Astrocyte (in vitro differentiated cells and primary cell): ENCODE measurements at places on chromosomes 5 and 9. TPM values are rescaled to one million over a fixed set of nuclear protein-coding genes. Genes with fewer than 3 reads are reported as not detected.

NEURL1B gene
- 7.5 and 9.8 TPM in 2 replicates for total RNA-seq

CERCAM gene
- 66.1 and 99.8 TPM in 2 replicates for total RNA-seq

PCDHGB1 gene
- total RNA-seq: 1.0 and 1.5 TPM in 2 replicates

IFNA13 gene
- not detected in 2 replicates for total RNA-seq

PDE4D gene
- 13.7 and 14.2 TPM in 2 replicates for total RNA-seq

ZNF483 gene
- total RNA-seq: 1.8 and 2.5 TPM in 2 replicates

DNA sequence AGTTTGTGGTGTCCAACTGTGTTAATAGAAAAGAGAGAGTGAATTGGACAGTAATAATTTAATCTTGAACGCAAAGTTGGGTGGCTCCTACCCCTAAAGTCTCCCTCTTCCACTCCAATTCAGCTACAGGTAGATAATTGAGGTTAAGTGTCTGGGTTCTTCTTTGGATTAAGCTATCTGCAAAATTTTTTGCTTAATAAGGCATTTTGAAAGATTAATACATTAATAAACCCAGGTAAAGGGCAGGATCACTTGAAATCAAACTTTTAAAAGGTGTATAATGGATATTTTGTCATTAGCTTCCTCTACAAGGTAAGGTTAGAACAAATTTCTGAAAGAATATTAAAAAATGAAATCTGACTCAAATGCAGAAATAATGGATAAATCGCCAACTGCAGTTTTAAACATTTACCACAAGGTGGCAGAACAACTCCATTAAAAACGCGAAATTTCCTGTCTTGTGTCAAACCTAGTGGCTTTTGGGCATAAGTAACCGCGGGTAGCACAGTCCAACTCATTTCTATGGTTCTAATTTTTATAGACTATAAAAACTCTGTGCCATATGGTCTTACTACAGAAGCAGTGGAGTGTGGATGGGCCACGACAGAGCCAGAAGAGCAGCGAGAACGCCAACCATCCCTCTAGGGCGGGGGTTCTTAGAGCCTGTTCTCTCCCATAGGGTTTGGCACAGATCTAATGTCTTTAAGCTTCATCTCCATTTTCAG, 276.5 kb downstream of the ARHGEF28 start:
- peak; percentile 42 for DNase-seq
- peaks cover 2% of the 10 kb centered on the region for H3K36me3 ChIP-seq
- no peaks in the 10 kb centered on the region for H3K27me3 ChIP-seq
- H3K4me1 ChIP-seq: peaks cover 12% of the 10 kb centered on the region

GRCh38 chr5:176560364-176560763, 11.2 kb downstream of the CDHR2 start:
- no peak for DNase-seq
- no peaks in the 10 kb centered on the region for H3K36me3 ChIP-seq
- no peaks in the 10 kb centered on the region for H3K4me1 ChIP-seq
- H3K27me3 ChIP-seq: no peaks in the 10 kb centered on the region

DNA sequence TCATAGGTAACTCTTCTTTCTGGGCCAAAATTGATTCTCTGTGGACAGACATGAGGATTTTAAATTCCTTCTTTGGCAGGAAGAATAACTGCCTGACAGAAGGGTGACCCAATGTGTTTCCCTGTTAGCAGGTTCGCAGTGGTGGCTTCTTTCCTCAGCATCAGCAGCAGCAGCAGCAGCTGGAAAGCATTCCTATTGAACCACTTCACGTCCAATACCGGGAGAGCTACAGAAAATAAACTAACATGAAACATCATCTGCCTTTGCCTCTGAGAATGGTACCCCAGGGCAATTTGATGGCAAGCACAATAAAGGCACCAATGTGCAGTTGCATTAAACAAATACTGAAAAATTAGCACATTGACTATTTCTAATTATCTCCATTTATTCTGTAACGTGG, 214.5 kb downstream of the TMEM167A start:
- no peaks in the 10 kb centered on the region for H3K36me3 ChIP-seq
- no peak for DNase-seq
- peaks cover 3% of the 10 kb centered on the region for H3K27me3 ChIP-seq
- no peak overlapping the region for H3K27ac ChIP-seq

- no peak overlapping the region for H3K4me3 ChIP-seq
- peak; percentile 66 for DNase-seq
- H3K27me3 ChIP-seq: no peaks in the 10 kb centered on the region
- H3K27ac ChIP-seq: no peak overlapping the region
- H3K4me1 ChIP-seq: peaks cover 29% of the 10 kb centered on the region
- no peaks in the 10 kb centered on the region for H3K36me3 ChIP-seq
Observed at GRCh38 chr9:87594194-87594593, 96.5 kb downstream of the DAPK1 start.

GRCh38 chr5:28296254-28297013, 1258.0 kb upstream of the CDH9 start:
- H3K27me3 ChIP-seq: no peaks in the 10 kb centered on the region
- H3K4me1 ChIP-seq: no peaks in the 10 kb centered on the region
- H3K4me3 ChIP-seq: no peak overlapping the region
- H3K36me3 ChIP-seq: no peaks in the 10 kb centered on the region
- no peak for DNase-seq

DNA sequence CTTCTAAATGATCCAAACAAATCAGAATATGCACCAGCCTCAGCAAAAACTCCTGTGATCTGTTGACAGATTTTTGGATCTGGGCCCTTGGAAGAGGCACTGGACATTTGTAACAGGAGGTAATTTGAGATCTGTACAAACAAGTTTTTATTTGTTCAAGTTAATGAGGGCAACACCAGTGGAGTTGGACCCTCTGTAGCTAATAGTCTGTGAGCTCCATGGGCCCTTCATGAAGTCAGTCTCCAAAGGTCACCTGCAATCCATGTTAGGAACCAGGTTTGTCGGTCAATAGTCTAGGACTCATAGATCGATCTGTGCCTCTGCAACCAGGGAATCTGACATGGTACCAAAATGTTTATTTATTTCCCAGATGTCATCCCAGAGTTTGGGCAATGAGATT, 40.9 kb downstream of the PAM start:
- H3K4me1 ChIP-seq: no peaks in the 10 kb centered on the region
- no peaks in the 10 kb centered on the region for H3K27me3 ChIP-seq
- no peak for DNase-seq
- H3K4me3 ChIP-seq: no peak overlapping the region
- no peaks in the 10 kb centered on the region for H3K36me3 ChIP-seq
- no peak overlapping the region for H3K27ac ChIP-seq

- H3K27ac ChIP-seq: no peak overlapping the region
- peaks cover 12% of the 10 kb centered on the region for H3K4me1 ChIP-seq
- H3K4me3 ChIP-seq: no peak overlapping the region
Observed at GRCh38 chr5:59034498-59035186, 451.8 kb downstream of the RAB3C start.

GRCh38 chr9:132497731-132498130, 84.7 kb upstream of the BARHL1 start:
- H3K27me3 ChIP-seq: peaks cover 9% of the 10 kb centered on the region
- H3K27ac ChIP-seq: no peak overlapping the region
- no peaks in the 10 kb centered on the region for H3K4me1 ChIP-seq
- H3K4me3 ChIP-seq: no peak overlapping the region

GRCh38 chr9:105121861-105122430, 122.5 kb upstream of the SLC44A1 start:
- H3K27me3 ChIP-seq: no peaks in the 10 kb centered on the region
- peaks cover 6% of the 10 kb centered on the region for H3K4me1 ChIP-seq
- H3K27ac ChIP-seq: no peak overlapping the region
- no peaks in the 10 kb centered on the region for H3K36me3 ChIP-seq

DNA sequence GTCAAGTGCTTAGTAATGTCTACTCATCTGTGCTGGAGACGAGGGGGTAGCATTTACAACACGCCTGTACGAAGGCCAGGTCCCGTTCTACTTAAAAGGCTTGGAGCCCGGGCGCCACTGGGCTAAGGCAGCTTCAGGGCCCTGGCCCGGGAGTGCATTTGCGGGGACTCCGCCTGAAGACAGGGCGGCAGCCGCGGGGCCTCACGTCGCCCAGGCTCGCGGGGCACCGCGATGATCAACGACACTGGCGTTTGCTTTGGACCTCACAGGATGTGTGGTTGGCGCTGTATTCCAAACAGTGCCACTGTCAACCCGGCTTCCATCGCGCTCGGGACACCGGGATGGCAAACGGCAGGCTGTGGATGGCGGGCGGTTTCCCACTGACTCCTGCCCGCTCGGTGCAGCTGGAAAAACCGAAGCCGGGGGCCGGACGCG, 1.1 kb upstream of the TENT4A start:
- H3K4me1 ChIP-seq: peaks cover 13% of the 10 kb centered on the region
- H3K27me3 ChIP-seq: no peaks in the 10 kb centered on the region
- DNase-seq: no peak

DNA sequence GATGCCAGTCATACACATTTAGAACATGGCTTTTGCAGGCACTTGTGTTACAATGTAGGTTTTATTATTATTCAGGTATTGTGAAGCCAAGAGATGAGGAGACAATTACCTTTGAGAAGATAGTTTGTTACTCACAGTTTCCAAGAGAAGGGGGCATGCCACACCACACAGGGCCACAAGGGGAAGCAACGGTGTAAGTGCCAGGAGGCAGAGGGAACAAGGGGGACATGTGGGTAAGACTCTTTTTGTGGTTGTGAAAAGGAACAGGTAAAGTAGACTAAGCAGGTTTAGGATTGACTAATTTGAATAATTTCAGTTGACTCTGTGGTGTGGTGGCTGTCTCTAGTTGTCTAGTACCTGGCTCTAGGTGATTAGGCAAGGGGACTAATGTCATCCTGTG, 191.2 kb downstream of the TRPM6 start:
- H3K4me3 ChIP-seq: no peak overlapping the region
- H3K27me3 ChIP-seq: no peaks in the 10 kb centered on the region
- DNase-seq: no peak
- H3K27ac ChIP-seq: no peak overlapping the region
- no peaks in the 10 kb centered on the region for H3K36me3 ChIP-seq

DNA sequence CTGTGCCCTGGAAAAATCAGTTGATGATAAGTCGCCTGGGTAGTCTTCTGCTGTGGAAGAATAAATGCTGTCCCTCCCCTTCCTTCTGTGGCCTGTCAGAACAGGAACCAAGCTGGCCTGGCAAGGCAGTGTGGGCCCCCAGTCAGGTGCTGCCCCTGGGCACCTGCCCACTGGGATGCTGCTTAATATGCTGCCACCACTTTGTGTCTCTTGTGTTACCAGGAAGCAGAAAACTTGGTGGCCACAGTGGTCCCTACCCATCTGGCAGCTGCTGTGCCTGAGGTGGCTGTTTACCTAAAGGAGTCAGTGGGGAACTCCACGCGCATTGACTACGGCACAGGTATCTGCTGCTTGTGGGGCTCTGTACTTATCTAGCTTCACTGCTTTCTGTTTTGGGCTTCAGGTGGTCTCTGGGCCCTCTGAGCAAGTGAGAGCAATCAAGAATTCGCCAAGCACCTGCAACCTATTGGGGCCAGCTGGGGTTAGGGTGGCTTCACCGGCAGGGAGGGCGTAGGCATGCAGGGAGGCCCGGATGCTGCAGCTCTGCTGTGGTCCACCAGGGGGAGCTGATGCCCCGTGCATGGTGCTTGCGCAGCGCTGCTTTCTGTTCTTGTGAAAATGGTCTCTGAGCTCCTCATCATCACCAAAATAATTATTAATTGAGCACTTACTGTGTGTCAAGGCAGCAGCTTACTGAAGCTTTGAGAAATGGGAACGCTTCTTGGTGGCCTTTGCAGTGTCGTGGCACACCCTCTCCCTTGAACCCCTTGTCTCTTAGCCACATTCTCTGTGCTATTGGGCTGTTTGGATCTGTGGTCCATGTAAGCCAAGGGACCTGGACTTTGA, 20.3 kb downstream of the PTPA start:
- no peaks in the 10 kb centered on the region for H3K27me3 ChIP-seq
- H3K36me3 ChIP-seq: peaks cover 3% of the 10 kb centered on the region
- H3K27ac ChIP-seq: no peak overlapping the region

DNA sequence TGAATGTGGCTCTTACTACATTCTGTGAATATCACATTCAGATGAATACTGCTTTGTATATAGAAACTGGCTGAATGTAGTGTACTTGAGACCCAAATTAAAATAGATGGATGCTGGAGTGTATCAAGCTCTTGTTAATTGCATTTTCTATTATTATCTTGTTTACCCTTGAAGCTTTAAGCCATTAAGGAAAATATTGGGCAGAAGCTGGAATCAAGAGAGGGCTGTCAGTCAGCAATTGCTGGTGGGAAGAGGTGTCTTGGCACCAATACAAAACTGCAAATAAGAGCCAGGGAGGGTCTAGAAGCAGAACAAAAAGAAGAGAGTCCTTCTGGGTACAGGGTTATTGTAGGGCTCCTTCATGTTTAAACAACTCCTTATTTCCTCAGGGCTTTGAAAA, 38.8 kb downstream of the MUSK start:
- no peaks in the 10 kb centered on the region for H3K4me1 ChIP-seq
- DNase-seq: no peak
- no peak overlapping the region for H3K27ac ChIP-seq

GRCh38 chr5:75055727-75056144, 3.4 kb upstream of the GCNT4 start:
- H3K27me3 ChIP-seq: no peaks in the 10 kb centered on the region
- DNase-seq: peak; percentile 48
- peaks cover 17% of the 10 kb centered on the region for H3K4me1 ChIP-seq
- no peaks in the 10 kb centered on the region for H3K36me3 ChIP-seq
- H3K4me3 ChIP-seq: no peak overlapping the region

GRCh38 chr9:37511016-37512010, 25.6 kb downstream of the POLR1E start:
- H3K4me1 ChIP-seq: no peaks in the 10 kb centered on the region
- no peaks in the 10 kb centered on the region for H3K27me3 ChIP-seq
- no peak for DNase-seq
- H3K36me3 ChIP-seq: peaks cover 9% of the 10 kb centered on the region

- no peaks in the 10 kb centered on the region for H3K27me3 ChIP-seq
- H3K27ac ChIP-seq: no peak overlapping the region
- no peaks in the 10 kb centered on the region for H3K36me3 ChIP-seq
- DNase-seq: peak; percentile 71
Observed at GRCh38 chr5:124193371-124193789, 553.1 kb downstream of the ZNF608 start.

DNA sequence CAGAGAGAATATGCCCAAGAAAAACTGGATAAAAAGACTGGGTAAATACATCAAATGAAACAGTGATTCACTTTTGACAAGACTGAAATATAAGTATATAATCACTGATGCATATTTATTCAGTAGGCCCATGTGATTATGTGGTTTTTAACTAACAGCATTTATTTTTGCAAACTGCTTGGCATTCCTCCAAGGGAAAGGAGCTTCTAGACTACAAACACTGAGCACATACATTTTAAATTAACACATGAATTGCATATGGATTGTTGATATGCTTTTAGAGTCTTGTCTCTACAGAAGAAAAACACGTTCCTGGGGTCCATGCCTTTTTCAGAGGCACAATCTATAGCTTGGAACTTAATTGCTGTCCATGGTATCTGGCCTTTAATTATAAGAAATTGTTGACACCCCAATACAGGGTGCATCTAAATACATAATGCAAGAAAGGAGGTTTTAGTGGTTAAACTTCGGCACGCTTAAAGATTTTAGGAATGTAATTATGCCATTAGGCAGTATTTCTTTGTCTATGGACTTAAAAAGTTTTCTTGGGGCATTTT, 6.9 kb upstream of the MEIKIN start:
- no peak for DNase-seq
- H3K27ac ChIP-seq: no peak overlapping the region
- no peaks in the 10 kb centered on the region for H3K27me3 ChIP-seq
- H3K4me1 ChIP-seq: no peaks in the 10 kb centered on the region
